ENCODE measurements at places on chromosomes 12 and 14. TPM values are rescaled to one million over a fixed set of nuclear protein-coding genes. Genes with fewer than 3 reads are reported as not detected.

NRIP2 gene
- total RNA-seq, result not detected

PROX2 gene
- not detected for total RNA-seq

ATXN2 gene
- total RNA-seq, result 58.0 TPM

TAS2R7 gene
- total RNA-seq, result not detected

TAS2R43 gene
- total RNA-seq, result 0.52 TPM

PMEL gene
- total RNA-seq, result 3.9 TPM

- peak; percentile 75 for DNase-seq
Observed at GRCh38 chr12:116990971-116991966, 80.5 kb downstream of the FBXW8 start.

GRCh38 chr14:51160871-51161270 lies 66.0 kb upstream of the TRIM9 start:
- no peak for DNase-seq

DNA sequence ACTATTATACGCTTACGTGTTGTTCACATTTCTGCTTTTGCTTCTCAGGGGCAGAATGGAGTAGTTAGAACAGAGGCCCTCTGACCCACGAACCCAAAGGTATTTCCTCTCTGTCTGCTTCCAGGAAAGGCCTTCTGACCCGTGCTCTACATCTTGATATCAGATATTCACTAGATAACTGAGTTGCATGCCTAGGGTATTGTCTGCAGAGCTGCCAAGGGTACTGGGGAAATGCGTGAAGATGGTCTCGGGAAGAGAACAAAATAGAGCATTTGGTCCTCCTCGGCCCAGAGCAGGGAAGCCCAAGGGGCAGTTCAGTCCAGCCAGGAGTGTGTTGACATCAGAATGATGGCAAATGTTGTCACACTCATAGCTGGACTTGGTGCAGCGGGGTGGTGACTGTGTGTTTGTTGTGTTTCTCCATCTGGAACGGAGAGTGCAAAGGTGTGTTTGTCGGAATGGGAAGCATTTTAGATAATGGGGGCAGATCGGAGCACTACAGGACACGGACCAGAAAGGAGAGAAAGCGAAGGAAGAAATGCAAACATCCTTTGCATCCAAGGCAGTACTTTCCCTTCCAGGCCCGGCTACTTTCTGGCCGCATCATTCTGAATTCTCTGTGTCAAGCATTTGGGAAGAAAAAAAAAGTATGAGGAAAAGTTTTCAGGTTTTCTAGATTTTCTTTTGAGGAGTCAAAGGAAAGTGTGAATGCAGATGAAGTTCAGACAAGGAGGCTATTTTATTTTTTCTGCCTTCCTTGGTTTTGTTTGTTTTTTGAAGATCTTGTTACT lies 8.1 kb downstream of the GLT1D1 start:
- DNase-seq, result no peak

DNA sequence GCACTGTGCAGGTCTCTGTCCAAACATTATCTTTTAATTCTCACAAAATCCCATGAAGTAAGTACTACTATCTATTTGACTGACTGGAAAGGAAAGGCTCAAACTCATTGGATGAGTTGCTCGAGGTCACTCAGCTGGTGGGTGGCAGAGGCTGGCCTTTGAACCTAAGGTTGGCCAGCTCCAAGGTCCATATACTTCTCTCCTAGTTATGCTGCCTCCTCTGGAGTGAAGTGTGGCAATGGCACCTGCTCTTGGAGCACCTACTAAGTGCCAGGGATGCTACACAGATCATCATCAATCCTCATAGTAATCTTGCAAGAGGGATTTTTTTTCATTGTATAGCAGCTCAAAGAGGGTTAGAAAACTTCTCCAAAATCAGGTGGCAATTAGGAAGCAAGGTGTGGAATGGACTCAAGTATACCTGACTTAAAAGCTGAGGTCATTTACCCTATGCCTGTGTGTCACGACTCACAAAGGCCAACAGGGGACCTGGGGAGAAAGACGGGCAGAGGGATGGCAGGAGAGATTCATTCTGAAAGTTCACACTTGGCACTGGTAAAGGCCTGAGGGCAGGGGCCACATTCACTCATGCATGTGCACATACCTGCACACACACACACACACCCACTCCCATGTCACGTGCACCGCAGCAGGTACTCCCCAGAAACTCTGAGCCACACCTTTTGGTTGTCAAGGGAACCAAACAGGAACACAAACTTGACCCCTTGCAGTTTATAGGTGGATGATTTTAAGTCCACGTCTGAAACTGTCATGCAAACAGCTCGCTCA lies 146.4 kb downstream of the FOXN3 start:
- DNase-seq, result no peak

- no peak for DNase-seq
Observed at GRCh38 chr12:89111964-89112363, 240.3 kb downstream of the DUSP6 start.

DNA sequence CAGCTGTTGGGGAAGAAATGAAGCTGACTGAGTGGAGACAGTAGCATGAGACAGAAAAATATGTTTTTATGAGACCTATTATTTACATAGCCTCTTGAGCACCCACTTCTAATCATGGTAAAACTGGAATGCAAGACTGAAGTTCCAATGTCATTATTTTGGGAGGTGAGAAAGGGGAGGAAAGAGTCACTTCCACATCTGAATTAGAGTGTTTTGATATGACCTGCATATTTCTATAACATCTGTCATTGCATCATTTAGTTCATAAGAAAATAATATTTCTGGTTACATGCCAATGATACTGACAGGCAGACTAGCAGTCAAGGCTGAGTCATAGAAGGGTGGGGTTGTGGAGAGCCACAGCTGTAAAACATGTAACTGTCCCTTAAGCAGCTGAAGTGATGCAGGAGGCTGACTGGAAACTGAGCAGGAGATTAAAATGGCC lies 26.7 kb downstream of the NTN4 start:
- DNase-seq, result peak; percentile 73

GRCh38 chr12:72296389-72296788 lies 24.2 kb downstream of the TRHDE start:
- DNase-seq, result peak; percentile 93

DNA sequence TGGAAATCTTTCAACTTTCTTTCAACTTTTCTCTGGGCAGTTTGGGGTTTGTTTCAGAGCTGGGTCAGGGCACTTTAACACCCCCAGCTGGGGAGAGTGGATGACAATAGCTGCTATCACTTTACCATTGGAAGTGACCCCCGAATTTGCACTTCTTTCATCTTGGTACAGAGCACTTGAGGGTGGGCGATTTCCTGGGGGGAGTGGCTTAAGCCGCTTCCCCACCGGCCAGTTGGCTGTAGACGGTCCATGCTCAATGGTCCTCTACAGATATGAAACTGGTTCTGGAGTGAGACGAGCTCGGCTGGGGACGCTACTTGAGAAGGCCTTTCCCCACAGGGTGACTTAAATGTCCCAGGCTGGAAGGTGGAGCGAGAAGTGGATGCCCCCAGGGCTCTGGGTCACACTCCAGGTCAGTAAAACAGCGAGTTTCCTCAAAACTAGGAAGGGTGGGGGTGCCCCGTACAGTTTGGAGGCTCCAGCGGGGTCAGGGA lies at the start of gene VRTN:
VRTN (plus strand) TSS at position 231 of the 494 bp plus-strand sequence. CDS start 8,313 bp downstream, outside the sequence.
- no peak for DNase-seq

DNA sequence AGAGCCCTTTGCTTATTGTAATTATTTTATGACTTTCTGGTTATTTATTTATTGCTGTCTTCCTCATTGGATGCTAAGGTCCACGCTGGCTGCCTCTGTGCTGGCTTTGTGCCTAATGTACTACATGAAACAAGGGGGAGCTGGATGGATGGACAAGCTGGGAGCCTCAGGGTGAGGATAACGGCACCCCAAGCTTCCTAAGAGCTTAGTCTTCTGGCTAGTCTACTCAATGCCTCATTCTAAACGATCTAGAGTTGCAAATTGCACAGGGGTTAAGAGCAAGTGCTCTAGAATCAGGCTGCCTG lies 172.0 kb downstream of the CHST11 start:
- DNase-seq, result no peak

DNA sequence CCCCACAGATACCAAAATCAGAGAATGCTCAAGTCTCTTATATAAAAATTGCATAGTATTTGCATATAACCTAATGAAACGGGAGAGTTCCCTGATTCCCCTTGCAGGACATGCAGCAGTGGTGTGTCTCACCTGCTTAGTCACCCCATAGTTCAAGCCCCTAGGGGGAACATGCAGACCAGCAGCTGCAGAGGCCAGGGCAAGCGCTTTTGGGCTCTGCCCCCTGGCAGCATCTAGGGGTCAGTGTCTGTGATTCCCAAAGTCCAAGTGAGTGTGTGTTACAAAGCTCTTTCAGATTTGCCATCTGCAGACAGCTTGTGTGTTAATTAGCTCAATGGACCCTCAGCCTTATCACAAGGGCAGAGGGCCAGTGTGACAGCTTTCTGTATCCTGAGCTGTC lies 110.1 kb downstream of the DNAI7 start:
- DNase-seq, result no peak

- no peak for DNase-seq
Observed at GRCh38 chr14:74548881-74549280, 55.3 kb downstream of the ISCA2 start.

- DNase-seq, result no peak
Observed at GRCh38 chr14:90272523-90272922, 16.2 kb downstream of the PSMC1 start.

- DNase-seq, result no peak
Observed at GRCh38 chr12:41424651-41425050, 236.5 kb downstream of the PDZRN4 start.

GRCh38 chr12:103707446-103707845 lies 120.4 kb downstream of the STAB2 start:
- DNase-seq, result no peak

- DNase-seq, result peak; percentile 84
Observed at GRCh38 chr14:55051423-55052268, at the start of gene MAPK1IP1L. Gene MAPK1IP1L, plus strand, starts transcription at chr14:55051647. Its CDS starts 10,037 bp downstream, at chr14:55061684.

DNA sequence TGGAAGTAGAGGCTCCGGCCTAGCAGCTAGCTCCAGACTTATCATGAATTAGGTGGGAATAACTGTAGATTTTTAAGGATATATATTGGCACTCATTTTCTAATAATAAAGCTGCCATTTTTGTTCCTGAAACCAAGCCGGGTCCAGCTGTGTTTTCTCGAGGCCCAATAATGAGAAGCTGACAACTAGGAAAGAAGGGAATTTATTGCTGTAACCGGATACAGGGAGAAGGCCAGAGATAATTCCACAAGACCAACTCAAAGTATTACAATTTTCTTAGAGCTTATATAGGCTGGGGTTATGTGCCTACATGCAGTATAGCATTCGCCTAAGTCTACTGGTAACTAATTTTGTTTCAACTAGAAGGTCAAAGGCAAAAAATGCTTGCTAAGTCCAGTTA lies 122.3 kb upstream of the FBXO33 start:
- DNase-seq, result no peak

DNA sequence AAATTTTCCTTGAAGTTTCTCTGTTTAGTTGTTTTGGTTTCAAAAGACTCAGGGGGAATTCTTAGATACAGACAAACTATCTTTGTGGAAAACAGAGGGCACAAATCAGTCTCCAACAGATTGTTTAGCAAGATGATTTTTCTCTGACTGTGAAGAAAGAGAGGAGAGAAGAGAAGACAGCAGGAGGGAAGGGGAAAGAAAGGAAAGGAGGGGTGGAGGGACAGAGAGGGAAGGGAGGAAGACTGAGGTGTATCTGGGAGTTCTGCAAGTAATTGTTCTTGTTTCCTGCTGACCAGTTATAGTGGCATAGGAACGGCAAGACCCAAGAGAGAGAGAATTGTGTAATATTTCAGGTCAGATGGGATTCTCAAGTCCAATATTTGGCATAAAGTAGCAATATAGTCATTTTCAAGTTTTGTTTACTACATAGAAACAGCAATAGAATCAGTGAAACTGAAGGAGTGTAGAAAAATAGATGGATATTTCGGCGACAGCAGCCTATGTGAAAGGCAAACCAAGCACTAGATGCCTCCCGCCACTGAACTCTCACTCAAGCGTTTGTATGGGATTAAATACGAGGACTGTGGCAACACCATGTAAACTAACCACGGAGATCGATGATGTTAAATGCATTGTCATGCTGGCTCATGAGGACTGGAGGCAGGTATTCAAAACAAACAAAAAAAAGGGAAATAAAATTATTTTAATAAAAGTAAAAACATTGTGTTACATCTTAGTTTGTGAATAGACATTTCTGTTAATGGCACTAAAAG lies 342.5 kb downstream of the SLC16A7 start:
- no peak for DNase-seq

DNA sequence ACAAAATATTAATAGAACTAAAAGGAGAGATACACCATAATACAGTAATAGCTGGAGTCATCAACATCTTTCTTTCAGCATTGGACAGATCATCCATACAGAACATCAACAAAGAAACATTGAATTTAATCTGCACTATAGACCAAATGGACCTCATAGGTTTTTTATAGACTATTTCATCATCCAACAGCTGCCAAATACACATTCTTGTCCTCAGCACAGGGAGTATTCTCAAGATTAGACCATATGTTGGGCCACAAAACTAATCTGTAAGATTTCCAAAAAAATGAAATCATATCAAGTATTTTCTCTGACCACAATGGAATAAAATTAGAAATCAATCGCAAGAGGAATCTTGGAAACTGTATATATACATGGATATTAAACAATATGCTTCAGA lies 86.9 kb downstream of the FSCB start:
- no peak for DNase-seq

Measured in astrocyte (in vitro differentiated cells and primary cell).